Femur (tissue), 1 donor: ENCODE measurements at places on chromosomes 7 and 10.

- DNase-seq: no peak
Observed at GRCh38 chr10:101968940-101969321, 87.0 kb downstream of the ARMH3 start.

DNA sequence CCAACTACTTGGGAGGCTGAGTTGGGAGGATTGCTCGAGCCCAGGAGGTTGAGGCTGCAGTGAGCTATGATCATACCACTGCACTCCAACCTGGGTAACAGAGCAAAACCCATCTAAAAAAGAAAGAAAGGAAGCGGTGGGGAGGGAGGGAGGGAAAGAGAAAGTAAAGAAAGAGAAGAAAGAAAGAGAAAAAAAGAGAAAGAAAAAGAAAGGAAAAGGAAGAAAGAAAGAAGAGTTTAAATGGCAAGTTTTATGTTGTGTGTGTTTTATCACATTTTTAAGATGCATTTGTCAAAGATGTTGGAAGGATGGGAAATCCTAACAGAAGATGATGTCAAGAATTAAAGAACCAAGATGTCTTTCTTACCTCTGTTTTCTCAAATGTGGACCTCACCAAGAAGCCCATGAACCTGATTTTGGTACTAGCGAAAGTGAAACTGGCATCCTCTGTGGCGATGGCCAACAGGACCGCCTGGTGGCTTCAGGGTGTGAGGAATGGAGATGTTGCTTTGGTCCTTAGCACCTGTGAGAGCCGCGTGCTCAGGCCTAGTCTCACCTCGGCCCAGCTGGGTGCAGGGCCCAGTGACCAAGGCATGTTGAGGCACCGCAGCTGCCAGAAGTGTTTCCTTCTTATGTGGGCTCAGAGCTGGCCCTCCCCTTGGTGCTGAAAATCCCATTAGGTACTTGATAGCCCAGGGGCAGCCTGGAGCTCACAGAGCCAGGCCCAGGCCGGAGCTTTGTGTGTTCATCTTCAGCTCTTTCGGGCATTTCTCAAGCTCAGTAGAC, 9.8 kb downstream of the UCMA start:
- no peak for DNase-seq

DNA sequence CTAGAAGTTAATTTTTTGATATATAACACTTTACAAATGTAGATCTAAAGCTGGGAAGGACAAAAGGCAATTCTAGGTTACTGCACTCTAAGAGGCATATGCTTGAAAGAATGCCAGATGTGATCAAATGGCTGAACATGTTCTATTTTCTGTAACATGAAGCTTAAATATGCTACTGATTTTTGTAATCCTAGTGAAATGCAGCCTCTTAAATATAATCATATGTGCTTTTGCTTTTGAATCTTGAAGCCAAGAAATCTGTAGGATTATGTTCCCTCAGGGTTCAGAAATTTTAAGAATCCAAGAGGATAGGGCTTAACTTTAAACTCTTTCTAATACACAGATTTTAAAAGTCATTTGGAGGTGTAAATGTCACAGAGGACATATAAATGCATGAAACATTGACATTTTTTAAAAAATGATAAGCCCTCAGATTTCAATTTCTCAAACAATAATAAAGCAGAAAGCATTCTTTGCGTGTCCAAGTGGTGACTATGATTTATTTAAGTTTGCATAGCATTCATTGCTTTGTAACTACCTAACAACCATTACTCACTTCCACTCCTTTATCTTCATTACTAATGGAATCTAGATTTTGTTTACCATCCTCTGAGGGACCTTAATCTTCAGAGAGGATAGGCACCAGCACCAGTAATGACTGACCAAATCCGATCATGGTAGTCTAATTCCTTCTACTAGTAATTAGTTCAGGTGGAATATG, 170.4 kb downstream of the MAGI2 start:
- no peak for DNase-seq

GRCh38 chr10:21512573-21513404, 12.7 kb downstream of the SKIDA1 start:
- no peak for DNase-seq

DNA sequence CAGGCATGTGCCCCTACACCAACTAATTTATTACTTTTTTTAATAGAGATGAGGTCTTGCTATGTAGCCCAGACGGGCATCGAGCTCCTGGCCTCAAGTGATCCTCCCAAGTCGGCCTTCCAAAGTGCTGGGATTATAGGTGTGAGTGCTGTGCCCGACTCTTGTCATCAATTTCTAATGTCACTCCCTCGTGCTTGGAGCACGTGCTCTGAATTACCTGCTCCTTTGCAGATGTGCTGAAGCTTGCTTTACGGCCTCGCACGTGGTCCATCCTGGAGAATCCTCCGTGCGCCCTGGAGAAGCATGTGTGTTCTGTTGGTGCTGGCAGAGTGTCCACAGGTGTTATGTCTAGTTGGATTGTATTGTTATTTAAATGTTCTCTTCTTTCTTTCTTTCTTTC, 11.8 kb upstream of the UBE3C start:
- no peak for DNase-seq

DNA sequence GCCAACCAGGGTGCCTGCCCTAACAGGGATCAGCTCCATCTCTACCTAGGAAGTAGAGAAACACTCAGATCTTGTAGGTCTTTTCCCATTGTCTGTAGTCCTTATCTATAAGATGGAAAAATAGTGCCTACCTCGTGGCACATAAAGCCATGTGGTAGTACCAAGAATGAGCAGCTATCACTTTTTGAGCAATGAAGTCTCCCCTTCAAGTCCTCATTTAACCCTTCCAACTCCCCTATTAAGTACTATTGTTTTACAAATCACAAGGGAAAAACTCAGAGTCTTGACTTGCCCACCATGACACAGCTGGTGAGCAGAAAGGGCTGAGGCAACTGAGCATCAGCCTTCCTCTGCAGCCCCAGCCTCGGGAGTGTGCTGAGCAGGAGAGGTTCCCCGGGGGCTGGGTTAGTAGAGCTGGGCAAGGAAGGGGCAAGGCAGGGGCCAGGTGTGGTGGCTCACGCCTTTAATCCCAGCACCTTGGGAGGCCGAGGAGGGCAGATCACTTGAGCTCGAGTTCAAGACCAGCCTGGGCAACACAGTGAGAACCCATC, 3.3 kb downstream of the FRAT2 start:
- DNase-seq: no peak

DNA sequence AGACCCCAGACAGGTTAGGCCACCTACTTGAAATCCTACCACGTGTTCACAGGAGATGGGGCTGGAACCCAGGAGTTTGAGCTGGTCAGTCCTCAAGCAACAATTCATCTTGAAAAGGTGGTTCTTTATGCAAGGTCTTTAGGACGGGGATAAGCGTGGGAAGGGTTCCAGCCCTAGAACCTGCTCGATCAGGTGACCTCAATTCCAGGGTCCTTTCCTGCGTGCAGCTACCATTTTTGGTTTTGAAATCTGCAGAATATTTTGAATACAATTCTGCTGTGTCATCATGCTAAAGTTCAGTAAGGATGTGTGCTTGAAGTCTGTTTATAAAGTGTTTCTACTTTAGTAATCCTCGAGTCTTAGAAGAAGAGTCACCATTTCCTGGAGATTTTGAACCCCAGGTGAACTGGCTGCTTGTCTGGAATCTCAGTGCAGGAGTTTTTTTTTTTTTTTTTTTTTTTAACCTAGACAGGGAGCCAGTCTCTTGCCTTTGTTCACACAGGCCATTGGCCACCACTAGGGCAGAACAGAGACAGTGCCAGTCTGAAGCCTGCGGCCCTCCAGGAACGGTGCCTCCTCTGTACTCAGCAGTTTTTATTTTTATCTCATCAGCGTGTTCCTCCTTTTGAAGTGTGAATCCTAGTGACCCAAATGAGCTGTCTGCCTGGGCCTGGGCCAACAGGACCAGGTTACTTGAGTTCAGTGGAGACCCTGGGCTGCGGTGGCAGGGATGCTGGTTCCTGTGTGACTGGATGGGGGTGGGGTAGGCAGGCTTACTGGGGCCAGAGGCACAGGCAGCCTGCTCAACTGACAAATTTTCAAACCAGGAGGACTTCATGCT, 54.6 kb downstream of the EEPD1 start:
- peak; percentile 68 for DNase-seq

- no peak for DNase-seq
Observed at GRCh38 chr7:157276731-157277562, 59.9 kb upstream of the DNAJB6 start.

DNA sequence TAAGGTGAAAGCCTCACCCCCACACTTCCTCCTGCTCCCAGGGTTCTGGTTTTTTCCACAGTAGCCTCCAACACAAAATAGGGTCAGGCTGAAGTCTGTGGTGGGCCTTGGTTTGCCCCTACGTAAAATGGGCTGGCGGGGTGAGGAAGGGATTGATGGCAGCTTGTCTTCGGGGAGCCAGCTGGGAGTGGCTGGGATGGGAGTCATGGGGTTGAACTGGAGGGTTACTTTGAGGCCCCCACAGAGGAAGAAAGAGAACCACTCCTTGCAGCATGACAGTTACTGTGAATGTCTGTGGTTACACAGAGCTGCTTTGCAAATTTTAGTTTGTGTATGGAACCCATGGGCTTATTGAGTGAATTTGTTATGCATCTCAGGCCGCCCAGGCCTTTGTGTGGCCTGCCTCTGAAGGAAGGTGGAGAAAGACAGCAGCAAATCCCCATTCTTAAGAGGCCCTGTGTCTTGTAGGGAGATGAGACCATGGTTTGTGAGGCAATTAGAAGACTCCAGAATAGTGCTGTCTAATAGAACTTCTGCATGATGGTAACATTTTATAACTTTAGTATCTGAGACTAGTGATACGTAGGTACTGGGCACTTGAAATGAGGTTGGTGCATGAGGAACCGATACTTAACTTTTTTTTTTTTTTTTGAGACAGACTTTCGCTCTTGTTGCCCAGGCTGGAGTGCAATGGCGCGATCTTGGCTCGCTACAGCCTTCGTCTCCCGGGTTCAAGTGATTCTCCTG, 8.1 kb downstream of the TRIM8 start:
- no peak for DNase-seq

- no peak for DNase-seq
Observed at GRCh38 chr7:106062521-106062931, 49.6 kb downstream of the SYPL1 start.

DNA sequence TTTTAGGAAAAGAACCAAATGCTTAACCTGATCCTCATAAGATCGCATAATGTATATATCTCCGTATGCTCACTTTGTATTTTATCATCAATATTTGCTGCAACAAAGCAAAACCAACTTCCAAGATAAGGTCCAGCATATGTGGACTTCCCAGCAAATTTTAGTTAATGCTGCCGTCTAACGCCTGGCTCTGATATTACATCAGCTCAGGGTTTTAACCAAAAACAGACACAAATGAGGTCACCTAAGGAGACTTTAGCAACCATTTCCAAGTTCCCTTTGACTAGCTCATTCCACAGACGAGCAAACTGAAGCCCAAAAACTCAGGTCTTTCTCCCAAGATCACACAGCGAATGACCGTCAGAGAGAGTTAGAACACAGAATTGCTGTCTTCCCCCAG, 59.4 kb upstream of the UCN3 start:
- DNase-seq: no peak

GRCh38 chr7:113796557-113796956, 122.3 kb downstream of the PPP1R3A start:
- peak; percentile 36 for DNase-seq

GRCh38 chr10:47370878-47371277, 13.2 kb downstream of the ZNF488 start:
- peak; percentile 4 for DNase-seq

DNA sequence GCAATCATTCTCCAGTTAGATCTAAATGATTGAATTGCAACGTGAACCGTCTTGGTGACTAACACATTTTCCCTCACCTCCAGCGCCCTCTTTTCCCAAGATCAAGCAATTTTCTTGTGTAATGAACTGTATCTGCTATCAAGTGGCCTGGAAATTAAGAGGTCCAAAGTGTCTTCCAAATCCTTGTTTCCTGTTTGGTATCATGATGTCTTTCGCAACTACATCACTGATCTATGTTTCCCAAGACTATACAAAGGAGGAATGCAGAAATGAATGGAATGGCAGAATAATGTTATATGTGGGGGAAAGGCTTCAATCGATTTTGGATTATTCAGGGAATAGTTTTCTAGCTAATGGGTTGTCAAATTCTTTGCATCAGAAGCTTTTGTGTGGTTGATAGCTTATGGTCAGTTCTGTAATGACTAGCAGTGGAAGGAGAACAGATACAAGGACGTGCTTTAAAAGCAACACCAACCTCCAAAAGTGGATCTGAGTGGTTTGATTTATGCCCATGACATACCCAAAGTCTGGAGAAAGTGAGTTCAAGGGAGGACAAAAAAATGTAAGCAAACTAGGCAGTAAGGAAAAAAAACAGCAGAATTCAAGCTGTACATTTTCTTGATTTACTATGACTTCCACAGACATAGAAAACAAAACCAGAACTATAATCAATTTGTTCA, 14.6 kb upstream of the ZEB1 start:
- DNase-seq: no peak

DNA sequence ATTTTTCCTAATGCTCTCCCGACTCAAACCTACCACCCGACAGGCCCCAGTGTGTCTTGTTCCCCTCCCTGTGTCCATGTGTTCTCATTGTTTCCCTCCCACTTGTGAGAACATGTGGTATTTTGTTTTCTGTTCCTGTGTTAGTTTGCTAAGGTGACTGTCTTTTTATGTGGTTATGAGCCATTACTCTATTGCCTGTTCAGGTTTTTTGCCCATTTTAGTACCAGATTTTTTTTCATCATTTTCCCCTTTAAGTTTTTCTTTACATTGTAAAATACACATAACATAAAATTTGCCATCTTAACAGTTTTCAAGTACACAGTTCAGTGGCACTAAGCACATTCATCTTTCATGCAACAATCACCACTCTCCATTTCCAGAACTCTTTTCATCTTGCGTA, 133.5 kb downstream of the GPR158 start:
- no peak for DNase-seq

DNA sequence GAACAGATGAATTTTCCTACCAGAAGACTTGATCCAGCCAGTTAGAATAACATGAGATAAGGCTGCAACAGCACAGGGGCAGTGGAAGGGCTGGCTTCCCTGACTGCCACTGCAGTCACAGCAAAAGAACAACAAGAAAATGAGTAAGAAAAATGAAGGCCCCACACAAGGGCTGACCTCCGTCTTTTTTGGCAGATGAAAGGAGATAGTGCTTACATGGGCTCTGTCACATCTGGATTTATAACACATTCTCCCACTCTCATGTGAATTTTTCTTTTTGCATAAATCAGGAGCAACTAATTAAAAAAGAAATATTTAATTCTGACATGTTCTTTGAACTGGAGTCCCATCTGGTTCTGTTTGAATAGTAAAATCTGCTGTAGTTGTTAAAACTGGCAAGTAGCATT, 99.6 kb downstream of the NRP1 start:
- DNase-seq: no peak

- DNase-seq: no peak
Observed at GRCh38 chr10:132112611-132113010, 46.9 kb downstream of the JAKMIP3 start.

DNA sequence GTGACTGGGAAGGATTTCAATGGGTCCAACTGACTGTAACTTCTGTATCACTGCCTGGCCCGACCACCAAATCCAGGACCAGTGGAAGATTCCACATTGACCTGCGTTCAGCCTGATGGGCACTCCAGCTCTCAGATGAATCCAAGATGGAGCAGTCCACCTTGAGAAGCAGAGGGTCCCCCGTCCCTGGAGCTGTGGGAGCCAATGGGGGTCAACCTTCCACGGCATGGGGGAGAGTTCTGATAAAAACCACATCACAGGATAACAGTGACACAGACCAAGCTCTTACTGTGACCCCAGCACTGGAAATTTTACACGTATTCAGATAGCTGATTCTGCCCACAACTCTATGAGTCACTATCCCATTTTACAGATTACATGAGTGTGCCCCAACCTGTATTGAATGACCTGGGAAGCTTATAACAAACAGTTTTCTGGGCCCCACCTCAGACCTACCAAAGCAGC, 11.2 kb downstream of the ZCCHC24 start:
- no peak for DNase-seq

- no peak for DNase-seq
Observed at GRCh38 chr10:8316284-8316683, 261.8 kb downstream of the GATA3 start.
